ENCODE measurements at places on chromosomes 1 and 21. TPM values are rescaled to one million over a fixed set of nuclear protein-coding genes. Genes with fewer than 3 reads are reported as not detected.

- no peak for DNase-seq
These were observed 399.5 kb downstream of the MATN1 start for GRCh38 chr1:30323841-30324240.

DNA sequence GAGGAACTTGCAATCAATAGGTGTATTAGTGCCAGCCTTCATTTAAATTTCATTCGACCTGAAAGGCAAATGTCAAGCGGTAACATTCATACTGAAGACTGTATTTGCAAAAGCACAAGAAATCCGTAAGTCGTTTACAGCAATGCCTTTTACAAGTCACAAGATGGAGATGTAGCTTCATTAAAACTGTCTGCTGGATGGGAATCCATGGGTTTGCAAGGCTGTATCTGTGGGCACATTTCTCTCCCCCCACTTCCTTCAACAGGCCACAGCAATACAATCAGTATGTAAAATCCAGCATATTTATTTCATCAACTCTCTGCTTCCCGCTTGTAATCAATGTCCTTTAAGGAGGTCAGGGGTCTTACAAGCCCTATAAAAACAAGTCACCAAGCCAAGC lies 147.1 kb downstream of the SLC45A1 start:
- no peak for DNase-seq

DNA sequence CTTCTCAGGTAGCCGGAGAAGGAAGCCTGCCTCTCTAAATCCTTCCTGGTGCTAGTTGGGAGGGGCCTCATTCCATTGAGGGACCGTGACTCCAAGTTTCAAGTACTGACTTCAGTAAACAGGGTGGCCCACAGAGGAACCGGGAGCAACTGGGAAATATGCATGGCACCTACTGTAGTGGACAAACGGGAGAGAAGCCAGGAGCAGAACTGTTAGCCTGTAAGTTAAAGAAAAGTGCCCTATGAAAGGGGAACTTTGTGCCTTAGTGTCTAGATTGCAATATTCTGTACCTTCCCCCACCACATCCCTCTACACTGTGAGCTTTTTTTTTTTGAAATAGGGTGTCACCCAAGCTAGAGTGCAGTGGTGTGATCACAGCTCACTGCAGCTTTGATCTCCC lies 33.2 kb upstream of the KANK4 start:
- DNase-seq = no peak

- no peak for DNase-seq
These were observed at the start of gene GIPC2 for GRCh38 chr1:78045926-78046778. GIPC2 (plus strand) TSS chr1:78045966; CDS start chr1:78046095, 129 bp downstream.

DNA sequence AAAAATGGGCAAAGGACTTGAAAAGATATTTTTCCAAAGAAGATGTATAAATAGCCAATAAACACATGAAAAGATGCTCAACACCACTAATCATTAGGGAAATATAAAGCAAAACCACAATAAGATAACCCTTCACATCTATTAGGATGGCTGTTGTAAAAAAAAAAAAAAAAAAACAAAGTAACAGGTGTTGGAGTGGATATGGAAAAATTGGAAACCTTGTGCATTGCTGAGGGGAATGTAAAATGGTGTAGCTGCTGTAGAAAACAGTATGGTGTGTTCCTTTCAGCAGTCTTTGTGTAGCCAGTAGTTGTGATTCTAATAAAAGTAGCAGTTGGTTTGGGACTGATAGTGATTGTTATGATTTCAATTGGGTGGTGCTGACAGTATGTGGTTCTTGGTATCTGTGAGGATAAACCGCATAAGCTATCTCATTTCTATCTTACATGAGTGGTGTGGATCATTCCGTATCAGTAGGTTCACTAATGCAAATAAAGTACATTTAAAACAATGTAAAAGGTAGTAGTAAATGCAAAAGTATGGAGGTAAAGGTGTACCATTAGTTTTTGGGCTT lies 19.9 kb downstream of the MAN1A2 start:
- no peak for DNase-seq

GRCh38 chr1:109931911-109932636 lies 21.4 kb downstream of the CSF1 start:
- DNase-seq = no peak

GRCh38 chr21:38766987-38767722 lies 38.6 kb upstream of the ETS2 start:
- DNase-seq = no peak

GRCh38 chr1:182725259-182726255 lies 41.2 kb upstream of the RGS8 start:
- no peak for DNase-seq

DNA sequence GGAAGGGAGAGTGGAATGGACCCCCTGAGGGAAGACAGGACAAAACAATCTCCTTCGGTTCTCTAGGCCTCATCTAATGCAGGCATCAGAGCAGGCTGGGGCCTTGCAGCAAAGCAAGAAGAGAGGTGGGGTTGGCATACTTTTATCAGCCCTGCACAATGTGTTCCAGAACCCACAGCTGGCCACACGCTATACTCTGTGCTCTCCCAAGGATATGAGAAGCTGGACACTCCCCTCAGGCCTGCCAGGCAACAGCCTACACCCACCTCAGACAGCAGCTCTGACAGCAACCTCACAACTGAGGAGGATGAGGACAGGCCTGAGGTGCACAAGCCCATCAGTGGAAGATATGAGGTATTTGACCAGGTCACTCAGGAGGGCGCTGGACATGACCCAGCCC lies 27.3 kb downstream of the LY9 start:
- DNase-seq = no peak

DNA sequence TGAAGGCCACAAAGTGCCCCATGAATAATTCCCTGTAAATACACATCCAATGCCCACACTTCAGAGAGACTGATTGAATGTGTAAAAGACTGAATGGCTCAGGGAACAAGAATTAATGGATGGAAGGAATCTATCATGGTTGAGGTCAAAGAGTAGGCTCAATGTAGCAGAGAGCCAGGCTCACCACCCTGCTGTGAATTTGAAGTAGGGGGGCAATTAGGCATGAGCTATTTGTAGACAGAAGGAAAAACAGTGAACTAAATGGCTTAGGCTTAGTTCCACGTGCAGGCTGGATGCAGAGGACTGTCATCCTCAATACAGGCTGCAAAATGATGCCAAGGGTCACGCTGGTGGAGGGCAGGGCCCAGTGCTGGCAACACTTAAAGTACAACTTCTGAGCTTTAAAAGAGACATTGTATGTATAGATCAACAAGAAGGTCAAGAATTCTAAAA lies 22.9 kb upstream of the IGSF3 start:
- DNase-seq = no peak

- DNase-seq = no peak
These were observed 101.3 kb downstream of the FAF1 start for GRCh38 chr1:50858761-50859160.

DNA sequence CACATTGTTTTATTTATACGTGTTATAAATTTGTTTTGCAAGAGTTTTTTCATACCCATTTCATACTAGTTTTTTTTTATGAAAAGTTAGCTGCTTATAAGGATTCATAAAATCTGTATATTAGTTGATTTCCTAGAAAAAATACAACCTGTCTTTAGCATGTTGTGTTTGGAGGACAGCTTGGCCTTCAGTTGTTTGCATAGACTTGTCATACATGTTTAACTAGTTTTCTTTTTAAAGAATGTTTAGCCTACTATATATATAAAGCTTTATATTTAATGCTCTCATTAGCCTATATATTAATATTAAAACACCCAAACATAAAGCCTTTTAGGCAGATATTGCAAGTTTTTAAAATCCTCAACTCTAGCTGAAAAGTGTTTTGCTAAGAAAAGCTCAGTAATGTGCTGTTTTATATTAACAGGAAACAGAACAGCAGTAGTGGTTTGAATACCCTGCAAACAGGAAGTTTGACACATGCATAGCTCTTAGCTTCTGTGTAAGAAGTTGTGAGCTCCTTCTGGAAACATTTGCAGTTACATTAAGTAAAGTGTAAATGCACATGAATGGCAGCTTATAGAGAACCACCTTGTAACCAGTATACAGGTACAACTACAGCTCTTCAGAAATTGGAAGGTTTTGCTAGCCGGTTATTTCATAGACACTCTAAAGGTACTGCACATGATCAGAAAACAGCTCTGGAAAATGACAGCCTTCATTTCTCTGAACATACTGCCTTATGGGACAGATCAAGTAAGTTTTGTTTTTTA lies at the start of gene PRKACB:
Gene PRKACB, plus strand, starts transcription at position 476 of the 770 bp plus-strand sequence. Its CDS starts 91 bp downstream, at position 567.
- DNase-seq = no peak

GRCh38 chr1:236868625-236869467 lies 73.8 kb downstream of the MTR start:
- peak; percentile 12 for DNase-seq

DNA sequence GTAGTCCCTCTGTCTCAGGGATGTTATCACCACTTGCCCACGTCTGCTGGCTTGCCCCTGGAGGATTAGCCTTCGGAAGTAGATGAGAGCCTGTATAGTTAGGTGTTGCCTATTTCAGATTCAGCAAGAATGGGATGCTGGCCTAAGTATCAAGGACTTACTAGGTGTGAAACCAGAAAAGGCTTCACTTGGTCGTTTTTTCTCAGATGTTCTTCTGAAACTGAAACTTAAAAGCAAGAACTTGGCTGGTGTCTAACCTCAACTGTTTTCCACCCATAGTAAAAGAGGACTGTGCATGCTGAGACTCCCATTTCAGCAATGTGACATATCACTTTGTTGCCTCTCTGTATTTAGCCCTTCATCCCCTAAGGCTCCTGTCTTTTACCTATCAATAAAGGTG lies 67.0 kb upstream of the LRRC53 start:
- DNase-seq = no peak

DNA sequence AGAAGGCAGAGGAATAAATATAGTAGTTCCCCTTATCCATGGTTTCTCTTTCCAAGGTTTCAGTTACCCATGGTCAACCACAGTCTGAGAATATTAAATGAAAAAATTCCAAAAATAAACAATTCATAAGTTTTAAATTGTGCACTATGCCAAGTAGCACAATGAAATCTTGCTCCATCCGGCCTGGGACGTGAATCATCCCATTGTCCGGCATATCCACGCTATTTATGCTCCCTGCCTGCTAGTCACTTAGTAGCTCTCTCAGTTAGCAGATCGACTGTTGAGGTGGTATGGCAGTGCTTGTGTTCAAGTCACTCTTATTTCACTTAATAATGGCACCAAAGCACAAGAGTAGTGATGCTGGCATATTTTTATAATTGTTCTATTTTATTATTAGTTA lies 58.6 kb upstream of the ARHGAP29 start:
- DNase-seq = no peak

DNA sequence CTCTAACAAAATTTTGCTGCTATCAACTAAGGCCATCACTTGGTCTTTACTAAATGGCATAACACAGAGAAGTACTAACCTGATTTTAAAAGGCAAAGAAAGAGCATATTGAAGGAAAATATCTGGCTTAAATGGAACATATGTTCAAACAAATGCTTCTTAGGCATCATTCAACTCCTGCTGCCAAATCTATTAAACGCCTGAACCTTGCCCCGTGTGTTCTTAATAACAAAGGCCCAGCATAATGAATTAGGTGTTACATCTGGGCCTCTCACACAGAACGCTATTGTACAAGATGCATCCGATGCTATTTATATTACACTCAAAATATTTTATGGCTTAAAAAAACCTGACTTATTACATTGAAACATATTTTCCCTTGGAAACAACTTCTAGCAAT lies 48.4 kb downstream of the B3GALNT2 start:
- no peak for DNase-seq

DNA sequence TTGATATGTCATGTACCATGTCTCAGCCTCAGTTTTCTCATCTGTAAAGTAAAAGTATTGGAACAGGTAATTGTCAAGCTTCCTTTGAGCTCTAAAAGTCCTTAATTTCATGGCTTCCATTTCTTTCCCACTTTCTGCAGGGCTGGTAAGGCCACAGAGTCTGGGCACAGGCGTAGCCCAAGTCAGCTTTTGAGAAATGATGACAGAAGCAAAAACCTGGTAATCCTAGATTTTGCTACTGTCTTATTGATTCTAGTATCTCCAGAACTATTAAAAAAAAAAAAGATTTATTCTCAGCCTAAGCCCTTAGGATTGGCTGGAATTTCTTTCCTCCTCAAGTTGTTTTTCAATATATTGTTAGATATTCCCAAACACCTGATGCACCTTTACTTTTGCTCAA lies 31.3 kb downstream of the PLXNA2 start:
- no peak for DNase-seq

GRCh38 chr1:215911406-215911968 lies 344.4 kb downstream of the KCTD3 start:
- DNase-seq = no peak

- no peak for DNase-seq
These were observed 79.7 kb upstream of the LPGAT1 start for GRCh38 chr1:211910113-211910884.

- no peak for DNase-seq
These were observed 85.3 kb downstream of the SCCPDH start for GRCh38 chr1:246809473-246809872.

DNA sequence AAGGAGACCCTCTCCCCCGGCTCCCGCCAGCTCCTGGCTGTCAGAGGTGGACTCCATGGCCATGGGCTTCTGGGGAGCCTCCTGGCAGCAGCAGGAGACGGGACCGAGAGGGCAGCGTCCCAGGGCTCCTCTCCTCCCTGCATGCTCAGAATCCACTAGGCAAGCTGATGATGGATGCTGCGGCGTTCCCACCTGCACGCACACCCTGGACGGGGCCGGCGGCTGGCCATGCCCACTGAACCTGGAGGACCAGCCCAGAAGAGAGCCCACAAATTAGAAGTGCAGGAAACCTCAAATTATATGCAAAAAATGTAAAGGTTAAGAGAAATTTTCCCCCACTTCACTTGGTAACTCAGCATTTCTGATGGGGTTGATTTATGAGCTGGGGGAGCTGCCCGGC lies 77.3 kb upstream of the ARHGEF16 start:
- DNase-seq = no peak

GRCh38 chr1:206774093-206774492 lies 1.8 kb upstream of the IL10 start:
- DNase-seq = no peak

GRCh38 chr1:58585581-58586151 lies 8.6 kb upstream of the TACSTD2 start:
- peak; percentile 64 for DNase-seq

DNA sequence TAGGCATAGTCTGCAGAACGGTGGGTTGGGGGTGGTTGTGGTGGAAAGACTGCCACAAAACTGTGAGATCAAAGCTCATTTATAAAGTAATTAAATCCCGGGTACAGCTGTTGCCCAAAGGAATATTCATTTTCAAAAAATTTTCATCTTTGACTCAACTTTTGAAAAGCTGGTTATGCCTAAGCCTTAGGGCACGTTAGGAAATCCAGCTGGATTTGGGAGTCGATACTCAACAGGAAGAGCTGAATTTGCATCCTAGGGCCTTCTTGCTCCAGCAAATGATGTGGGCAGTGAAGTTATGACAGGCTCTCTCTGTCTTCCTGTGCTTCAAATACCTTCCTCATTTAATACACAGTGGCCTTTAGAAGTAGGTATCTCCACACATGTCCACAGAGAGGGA lies 31.7 kb downstream of the ZP4 start:
- DNase-seq = no peak

Gene CFHR5
- not detected for total RNA-seq

Gene OR2AK2
- not detected for total RNA-seq

Gene SELL
- 59.2 TPM for total RNA-seq

Gene CD5L
- 2.2 TPM for total RNA-seq

Gene MX2
- total RNA-seq = 11.9 TPM

Gene MAGI3
- 62.2 TPM for total RNA-seq

Gene LAD1
- 37.6 TPM for total RNA-seq

Gene EPHA2
- 36.9 TPM for total RNA-seq
